ENCODE measurements at places on chromosomes 11 and 22. TPM values are rescaled to one million over a fixed set of nuclear protein-coding genes. Genes with fewer than 3 reads are reported as not detected.

- no peak for DNase-seq
These were observed 13.8 kb upstream of the IFITM3 start for GRCh38 chr11:334264-334994.

DNA sequence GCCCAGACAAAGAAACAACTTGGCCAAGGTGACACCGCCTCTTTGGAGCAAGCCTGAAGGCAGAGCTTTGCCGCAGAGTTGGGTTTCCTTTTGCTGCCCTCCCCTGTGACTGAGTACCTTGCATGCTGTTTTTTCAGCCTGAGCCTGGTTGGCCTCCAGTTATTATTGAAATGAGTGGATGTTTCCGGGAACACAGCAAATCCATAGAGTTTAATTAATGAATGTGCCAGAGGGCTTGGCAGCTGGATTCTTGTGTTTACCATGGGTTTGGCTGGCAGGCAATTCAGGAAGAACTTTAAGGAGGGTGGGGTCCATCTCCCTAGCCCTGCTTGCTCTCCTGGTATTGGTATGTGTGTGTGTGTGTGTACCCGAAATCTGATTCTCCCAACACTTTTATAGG is 65.6 kb upstream of the CRYBB3 start:
- DNase-seq: no peak

GRCh38 chr11:1728931-1729691 is 21.3 kb downstream of the IFITM10 start:
- DNase-seq: no peak

- no peak for DNase-seq
These were observed 113.5 kb upstream of the RCN1 start for GRCh38 chr11:31977343-31977742.

GRCh38 chr22:30892731-30893221 is 75.8 kb downstream of the MORC2 start:
- DNase-seq: no peak

DNA sequence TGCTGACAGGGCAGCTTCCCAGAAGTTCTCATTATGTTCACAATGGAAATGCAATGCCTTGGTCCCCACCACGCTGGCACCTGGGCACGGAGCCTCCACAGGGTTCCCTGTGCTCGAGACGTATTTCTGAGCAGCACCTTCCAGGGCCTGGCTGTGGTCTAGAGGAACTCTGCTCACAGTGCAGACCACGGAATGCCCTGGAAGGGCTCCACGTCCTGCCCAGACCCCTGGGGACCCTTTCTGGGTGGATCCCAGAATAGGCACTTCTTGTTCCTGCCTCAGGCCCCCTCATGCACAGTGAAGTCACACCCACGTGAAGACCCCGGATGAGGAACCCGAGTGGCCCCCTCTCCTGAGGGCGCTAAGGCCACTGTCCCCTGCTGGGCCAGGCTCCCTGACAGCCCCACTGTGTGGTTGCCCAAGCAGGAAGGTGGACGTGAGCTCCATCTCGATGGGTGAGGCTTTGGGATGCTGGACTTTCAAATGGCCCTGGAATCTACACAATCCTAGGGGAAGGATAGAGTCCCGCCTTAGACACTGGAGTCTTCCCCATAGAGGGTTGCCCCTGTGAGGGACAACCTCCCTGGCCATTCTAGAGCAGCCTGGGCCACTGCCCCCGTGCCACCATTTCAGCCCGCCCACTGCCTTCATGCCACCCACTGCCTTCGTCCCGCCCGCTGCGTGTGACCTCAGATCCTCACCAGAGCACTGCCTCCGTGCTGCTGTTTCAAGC is 1106.8 kb downstream of the BRD1 start:
- DNase-seq: no peak

GRCh38 chr22:46578824-46579561 is 41.2 kb upstream of the GRAMD4 start:
- no peak for DNase-seq

DNA sequence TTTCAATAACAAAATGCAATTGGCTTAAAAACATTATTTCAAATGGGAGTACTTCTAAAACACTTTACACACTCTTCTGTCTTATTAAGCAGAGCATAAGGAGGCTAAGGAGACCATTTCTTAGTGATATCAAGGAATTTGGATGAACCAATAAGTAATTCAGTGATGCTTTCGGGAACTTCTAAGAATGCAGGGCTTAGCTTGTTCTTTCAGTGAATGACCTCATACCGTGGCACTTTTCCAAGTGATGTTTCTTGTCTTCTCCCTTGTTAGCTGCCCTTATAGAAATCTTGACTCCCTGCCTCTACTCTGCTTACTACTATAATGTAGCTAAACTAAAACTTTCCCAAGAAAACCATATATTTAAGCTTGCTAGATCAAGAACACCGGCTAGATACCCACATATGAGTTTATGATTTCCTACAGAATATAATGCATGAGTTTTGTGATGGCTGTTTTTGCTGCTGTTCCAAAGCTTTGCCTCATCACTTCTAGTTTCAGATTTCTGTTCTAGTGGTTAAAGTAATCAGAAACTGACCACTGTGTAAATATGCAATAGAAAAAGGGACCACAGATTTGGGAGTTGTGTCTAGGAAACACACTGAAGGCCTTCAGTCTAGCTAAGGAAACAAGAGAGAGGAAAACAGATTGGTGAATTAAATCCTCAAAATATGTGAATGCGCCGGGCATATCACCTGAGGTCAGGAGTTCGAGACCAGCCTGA is 37.5 kb upstream of the STK33 start:
- DNase-seq: no peak

DNA sequence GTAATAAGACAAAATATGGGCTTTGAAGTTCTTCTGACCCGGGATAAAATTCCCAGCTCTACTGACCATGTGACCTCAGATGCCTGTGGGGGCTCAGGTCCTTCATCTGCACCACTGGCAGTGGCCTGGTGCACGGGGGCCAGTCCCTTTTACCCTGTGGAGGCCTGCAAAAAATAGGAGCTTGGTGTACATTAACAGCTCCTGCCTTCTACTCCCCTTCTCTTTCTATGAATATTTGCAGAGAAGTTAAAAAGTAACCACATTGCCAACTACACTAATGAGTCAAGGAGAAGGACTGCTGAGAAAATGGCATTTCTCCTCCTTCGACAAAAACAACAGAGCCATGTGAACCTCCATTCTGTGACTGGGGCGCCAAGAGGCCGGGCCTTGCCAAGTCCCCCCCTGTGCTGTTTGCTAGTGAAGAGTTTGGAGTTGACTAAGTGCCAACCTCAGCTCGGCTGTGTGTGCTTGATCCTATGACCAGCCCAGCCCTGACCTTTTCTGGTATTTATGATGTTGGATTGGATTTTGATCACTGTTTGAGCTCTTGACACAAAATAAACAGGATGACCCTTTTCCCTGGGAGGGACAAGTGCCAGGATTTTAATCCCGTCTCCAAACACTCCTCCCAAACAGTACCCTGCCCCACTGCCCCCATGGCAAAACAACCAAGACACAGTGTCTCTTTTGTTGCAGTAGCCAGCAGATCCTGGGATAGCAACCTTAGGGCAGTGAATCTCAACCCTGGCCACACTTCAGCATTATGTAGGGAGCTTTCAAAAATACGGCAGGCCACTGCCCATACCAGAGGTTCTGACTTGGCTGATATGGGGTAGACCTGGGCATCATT is 380.1 kb downstream of the LARGE1 start:
- no peak for DNase-seq

DNA sequence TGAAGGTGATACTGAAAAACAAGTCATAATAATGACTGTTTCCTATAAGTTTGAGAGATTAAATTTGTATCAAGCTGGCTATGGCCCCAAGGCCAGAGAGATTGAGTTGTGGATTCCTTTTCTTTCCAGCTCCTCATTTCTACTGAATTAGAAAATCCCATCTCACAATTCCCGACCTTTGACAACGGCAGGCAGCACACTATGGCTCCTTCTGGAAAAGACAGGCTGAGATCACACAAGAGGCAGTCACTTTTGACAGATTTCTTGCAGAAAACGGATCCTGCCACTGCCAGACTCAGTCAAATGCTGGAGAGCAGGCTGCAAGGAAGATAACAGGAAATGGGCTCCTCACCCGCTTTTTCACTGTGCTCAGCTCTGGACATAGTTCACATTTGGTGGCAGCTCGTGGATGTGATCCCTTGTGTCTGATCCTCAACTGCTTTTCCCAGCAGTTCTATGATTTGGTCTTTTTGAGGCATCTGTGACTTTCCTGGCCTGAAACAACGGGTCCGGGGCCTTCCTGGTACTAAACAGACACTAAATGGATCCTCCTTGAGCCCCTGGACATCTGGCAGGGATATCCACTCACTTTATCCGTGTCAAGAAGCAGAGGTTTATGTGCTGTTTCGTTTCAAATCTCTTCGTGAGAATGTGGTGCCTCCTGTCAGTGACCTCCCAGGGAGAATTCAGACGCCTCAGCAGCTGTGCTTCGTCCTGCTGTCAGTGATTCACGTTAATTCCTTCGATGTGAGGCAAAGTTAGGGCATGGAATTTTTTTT is 26.1 kb upstream of the RTL6 start:
- no peak for DNase-seq

The NAALADL1 gene
- total RNA-seq: not detected
